Right ventricle myocardium inferior (tissue), 1 donor: ENCODE measurements at places on chromosomes 11 and 22. TPM values are rescaled to one million over a fixed set of nuclear protein-coding genes. Genes with fewer than 3 reads are reported as not detected.

The P2RY6 gene
- total RNA-seq = 2.8 TPM

DNA sequence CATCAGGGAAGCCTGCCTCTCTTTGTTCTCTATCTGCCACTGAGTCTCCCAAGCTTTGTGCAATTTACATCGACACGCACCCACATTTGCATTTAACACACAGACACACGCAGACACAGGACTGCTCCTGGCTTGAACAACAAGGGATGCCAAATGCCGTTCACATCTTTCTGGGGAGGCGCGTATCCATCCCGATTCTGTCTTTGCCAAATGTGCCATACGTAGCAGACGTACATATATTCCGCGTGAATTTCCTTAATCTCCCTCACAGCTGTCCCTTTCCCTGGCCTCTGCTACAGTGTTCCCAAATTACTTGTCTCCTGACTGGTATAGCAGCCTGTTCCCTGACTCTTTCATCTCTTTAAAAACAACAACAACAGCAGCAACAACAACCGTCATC is 409.5 kb downstream of the MIAT start:
- no peak for DNase-seq

DNA sequence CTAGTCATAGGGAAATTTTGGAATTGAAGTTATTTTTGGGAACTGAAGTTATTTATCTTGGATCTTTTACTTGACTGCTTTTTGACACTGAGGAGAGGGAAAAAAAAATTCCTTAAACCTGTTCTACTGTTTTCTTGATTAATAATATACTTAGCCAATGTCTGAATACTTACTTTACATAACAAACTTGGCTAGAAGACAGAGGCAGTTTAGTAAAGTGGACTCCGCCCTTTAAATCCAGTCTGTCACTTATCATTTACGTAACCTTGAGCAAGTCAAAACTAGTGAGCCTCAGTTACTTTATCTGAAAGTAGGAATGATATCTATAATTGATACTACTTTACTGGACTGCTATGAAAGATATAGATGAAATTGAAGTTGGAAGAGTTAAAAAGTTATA is 19.5 kb downstream of the CTSC start:
- no peak for DNase-seq

DNA sequence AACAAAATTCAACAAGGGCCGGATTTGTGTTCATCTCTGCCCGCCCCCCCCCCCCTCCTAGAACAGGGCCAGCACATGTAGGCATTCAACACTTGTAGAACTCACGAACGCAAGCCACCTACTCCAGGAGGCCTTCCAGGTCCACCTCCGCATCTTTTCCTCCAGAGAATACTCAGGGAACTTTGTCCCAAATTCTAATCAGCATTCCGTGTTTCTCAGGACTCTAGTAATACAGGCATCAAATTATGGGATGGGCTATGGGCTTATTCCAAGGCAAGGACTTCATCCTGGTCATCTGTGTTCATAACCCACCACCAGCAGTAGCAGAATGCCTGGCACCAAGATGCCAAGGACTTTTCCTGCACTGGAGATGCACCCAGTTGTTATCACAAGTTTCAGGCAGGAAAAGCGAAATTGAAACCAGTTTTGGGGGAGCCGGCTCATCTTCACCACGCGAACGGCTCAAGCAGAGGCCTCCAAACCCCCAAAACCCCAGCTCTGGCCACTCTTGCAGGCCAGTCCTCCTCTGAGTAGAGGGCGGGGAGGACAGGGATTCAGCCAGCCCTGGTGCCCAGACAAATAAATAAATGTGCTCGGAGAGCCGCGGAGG is 462 bp downstream of the UBE2L6 start:
- DNase-seq = no peak
